Activated naive CD4-positive, alpha-beta T cell treated with anti-CD3 and anti-CD28 coated beads, Interleukin-2, amount 10 ng/mL, durations not matched to agents 7 days and 5 days (primary cell): ENCODE measurements at places on chromosomes 2 and 18.

- no peak for DNase-seq
These were observed 47.1 kb downstream of the HDAC4 start for GRCh38 chr2:239353692-239354091.

GRCh38 chr2:71223767-71224333, 3.1 kb downstream of the PAIP2B start:
- no peak for DNase-seq

- no peak for DNase-seq
These were observed 199.6 kb downstream of the PRKCE start for GRCh38 chr2:45851111-45851510.

GRCh38 chr2:240822280-240822847, 2.3 kb upstream of the KIF1A start:
- no peak for DNase-seq

DNA sequence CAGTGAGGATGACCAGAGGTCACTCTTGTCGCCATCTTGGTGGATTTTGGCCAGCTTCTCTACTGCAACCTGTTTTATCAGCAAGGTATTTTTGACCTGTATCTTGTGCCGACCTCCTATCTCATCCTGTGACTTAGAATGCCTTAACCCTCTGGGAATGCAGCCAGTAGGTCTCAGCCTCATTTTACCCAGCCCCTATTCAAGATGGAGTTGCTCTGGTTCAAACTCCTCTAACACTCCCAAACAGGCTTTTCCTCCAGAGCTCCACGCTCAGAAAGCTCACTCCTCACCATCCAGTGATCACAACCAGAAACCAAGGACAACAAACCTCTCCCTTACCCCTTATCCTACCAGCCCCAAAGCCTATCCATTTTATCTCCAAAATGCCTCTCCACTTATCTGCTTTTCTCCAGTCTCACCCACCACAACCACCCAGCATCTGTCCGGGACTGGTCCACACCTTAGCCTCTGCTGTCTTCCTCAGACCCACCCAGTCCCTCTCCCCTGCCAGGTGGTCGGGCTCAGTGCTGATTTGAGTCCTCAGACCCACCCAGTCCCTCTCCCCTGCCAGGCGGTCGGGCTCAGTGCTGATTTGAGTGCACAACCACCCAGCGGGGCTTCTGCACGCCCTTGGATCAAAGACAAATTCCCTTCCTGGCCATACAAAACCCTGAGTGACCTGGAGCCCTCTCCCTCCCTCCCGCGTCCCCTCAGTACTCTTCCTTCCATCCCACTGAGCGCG, 11.7 kb upstream of the SMAD7 start:
- no peak for DNase-seq

DNA sequence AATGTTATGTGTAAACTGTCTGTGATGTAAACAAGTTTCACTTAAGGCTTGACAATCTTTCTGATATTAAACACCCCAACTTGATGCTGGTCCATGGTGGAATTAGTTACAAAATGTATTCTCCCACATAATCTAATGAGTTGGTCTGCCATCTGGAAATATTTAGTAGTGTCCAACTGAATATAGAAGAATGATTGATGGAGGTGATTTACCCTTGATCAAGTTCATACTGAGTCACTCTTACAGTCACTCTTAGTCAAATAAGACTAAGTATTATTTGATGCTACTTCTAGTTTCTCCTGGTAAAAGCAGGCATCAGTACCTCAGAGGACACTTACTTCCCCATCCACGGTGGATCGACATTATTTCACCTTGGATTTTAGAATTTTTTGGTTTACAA, 198.1 kb downstream of the SATB2 start:
- no peak for DNase-seq
